Stimulated activated CD8-positive, alpha-beta memory T cell treated with anti-CD3 and anti-CD28 coated beads, Interleukin-7, amount 100 ng/mL, for 1 hour (primary cell): ENCODE measurements at places on chromosomes 7 and 10.

GRCh38 chr7:94179466-94179865, 175.3 kb upstream of the BET1 start:
- no peak for DNase-seq

GRCh38 chr7:99560834-99561736, 2.6 kb downstream of the ZNF655 start:
- DNase-seq, result no peak

DNA sequence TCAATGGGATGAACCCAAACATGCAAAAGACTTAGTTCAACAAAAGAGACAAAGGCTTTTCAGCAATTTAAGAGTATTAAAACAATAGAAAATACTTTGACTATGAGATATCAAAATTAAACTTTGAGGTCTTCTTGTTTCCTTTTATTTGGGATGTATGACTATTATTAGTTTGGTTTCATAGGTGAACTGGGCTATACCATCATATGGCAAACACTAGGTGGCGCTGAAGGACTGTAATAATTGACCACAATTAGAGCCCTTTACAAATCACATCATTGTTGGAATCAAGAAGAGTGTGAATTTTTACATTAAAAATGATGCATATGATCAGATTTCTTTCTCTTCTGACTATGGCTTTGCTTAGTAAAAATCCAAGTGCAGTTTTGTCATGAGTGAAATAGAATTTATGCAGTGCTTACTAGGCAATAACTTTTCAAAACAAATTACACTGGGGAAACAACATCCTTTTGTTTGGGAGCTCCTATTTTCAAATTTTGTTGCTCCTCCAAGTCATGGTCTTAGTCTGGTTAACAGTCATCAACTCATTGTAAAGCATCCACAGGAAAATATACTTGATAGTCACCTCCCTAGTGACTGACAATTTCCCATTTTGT, 14.7 kb upstream of the NXPH1 start:
- no peak for DNase-seq

DNA sequence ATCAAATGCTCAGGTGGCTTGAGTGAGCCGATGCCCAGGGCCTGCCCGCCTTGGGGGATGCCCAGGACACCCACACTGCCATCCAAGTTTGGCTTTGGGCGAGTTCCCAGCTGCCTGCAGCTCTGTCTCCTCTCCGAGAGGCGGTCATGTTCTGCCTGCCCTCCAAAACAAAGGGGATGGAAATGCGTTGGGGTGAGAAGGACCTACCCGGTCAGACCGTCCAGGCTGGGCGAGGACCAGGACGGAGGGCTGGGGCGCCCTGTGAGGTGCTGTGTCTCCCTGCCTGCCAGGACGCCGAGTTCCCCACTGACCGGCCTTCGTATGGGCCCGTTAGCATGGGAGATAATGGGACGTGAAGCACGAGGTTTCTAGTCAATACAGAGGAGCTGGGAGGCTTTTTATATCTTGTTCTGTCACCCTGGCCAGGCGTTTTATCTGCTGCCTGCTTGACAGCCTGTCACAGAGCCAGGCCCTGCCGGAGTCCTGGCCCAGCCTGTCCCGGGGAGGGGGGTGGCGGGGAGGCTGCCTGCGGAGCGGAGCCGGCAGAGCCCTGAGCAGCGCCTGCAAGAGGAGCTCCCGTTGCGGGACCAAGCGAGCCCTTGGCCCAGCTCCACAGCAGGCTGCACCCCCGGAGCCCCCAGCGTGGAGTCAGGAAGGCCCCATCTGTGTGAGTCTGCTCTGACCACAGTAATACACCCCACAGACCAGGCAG, 22.0 kb upstream of the ELFN1 start:
- no peak for DNase-seq

GRCh38 chr10:24897326-24897926, 55.0 kb downstream of the PRTFDC1 start:
- DNase-seq, result no peak

- no peak for DNase-seq
These were observed 3.5 kb downstream of the NRCAM start for GRCh38 chr7:108452707-108453106.

DNA sequence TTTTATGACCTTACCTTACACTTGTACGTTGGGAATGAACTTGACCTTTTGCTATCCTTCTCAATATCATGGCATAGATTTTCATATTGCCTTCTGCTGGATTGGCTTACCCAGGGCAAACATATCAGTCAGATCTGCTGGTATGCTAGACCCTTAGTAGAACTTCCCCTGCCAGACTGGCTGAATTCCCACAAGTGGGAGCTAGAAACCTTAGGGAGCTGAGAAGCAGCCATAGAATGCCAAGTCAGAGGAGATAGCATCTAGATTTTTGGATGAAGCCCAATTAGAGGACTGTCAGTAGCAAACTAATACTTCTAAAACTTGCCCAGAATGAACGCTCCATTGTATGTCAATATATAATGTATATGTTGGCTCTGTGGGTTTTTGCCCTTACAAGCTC, 385.0 kb downstream of the NXPH1 start:
- DNase-seq, result no peak

GRCh38 chr10:62839590-62839989, 23.4 kb upstream of the EGR2 start:
- DNase-seq, result no peak

GRCh38 chr10:74589851-74590250, 236.5 kb upstream of the KAT6B start:
- DNase-seq, result no peak
